ENCODE measurements at places on chromosomes 16 and 17. TPM values are rescaled to one million over a fixed set of nuclear protein-coding genes. Genes with fewer than 3 reads are reported as not detected.

Gene CIAO2B
- 70.7 TPM for total RNA-seq

Gene TNS4
- total RNA-seq: 0.26 TPM

Gene KRTAP17-1
- total RNA-seq: not detected

Gene CNGB1
- total RNA-seq: not detected

Gene PRSS21
- total RNA-seq: not detected

Gene BCL6B
- 0.13 TPM for total RNA-seq

Gene SYCE1L
- total RNA-seq: not detected

Gene AATF
- 25.6 TPM for total RNA-seq

Gene KRT40
- total RNA-seq: not detected

Gene ZSWIM7
- total RNA-seq: 14.4 TPM

Gene CA5A
- not detected for total RNA-seq

Gene TMEM88
- 1.2 TPM for total RNA-seq

Gene TMEM92
- under 0.01 TPM for total RNA-seq

Gene SPATA22
- total RNA-seq: 1.3 TPM

Gene DPEP2
- total RNA-seq: not detected

Gene PRRT2
- total RNA-seq: 2.4 TPM

Gene CACNA1G
- 1.3 TPM for total RNA-seq

Gene AGRP
- total RNA-seq: not detected

Gene SDR42E2
- not detected for total RNA-seq

Gene SYNRG
- 25.1 TPM for total RNA-seq

Gene HBA1
- total RNA-seq: not detected

Gene STAT5A
- 48.5 TPM for total RNA-seq

Gene LGALS9B
- total RNA-seq: not detected

Gene SALL1
- not detected for total RNA-seq

Gene CES5A
- not detected for total RNA-seq

Gene SPATA32
- total RNA-seq: 0.13 TPM

Gene CCL11
- total RNA-seq: not detected

Gene KRT36
- total RNA-seq: not detected

Gene MYH13
- not detected for total RNA-seq

Gene KRTAP2-2
- total RNA-seq: not detected

Gene LITAFD
- total RNA-seq: not detected

Gene NTN3
- total RNA-seq: 0.13 TPM

Gene ZSCAN10
- total RNA-seq: not detected

Gene OR4D1
- not detected for total RNA-seq

Gene MLKL
- 19.8 TPM for total RNA-seq

Gene CLEC10A
- total RNA-seq: not detected
